Right atrium auricular region (tissue), 2 donors: ENCODE measurements at places on chromosomes 3 and 15. TPM values are rescaled to one million over a fixed set of nuclear protein-coding genes. Genes with fewer than 3 reads are reported as not detected.

DNA sequence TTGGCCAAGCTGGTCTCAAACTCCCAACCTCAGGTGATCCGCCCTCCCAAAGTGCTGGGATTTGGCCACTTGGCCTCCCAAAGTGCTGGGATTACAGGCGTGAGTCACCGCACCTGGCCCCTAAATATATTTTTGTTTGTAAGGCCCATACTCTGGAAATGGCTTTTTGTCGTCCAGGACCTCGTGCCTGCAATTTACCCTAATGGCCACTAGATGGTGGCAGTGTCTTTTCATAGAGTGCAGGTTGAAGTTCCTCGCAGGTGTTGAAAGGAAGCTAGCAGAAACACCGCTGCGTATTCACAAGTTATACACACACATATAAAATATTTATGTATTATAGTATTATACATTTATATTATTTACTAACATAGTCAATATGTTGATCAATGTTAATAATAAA, 97.2 kb downstream of the LRTM1 start:
- H3K4me3 ChIP-seq, result no peak overlapping the region
- no peak overlapping the region for H3K27ac ChIP-seq
- no peak for DNase-seq

DNA sequence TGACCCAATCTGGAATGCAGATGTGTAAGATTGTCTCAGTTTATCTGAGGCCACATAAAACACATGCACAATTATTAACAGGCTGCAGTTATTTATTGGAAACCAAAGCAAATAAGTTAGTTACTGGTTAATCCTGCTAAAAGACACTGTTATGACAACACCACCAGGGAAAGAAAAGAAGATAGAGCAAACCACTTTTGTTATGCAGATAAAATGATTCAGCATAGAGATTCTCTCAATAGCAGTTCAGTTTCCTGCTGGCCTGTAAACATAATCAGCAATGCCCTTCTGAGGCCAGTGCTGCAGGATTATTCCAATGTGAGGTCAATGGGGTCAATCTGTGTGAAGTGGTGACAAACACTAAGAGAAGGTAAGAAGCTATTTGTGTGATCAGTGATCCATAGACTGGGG, 244.4 kb downstream of the ZBTB20 start:
- no peaks in the 10 kb centered on the region for H3K27me3 ChIP-seq
- H3K27ac ChIP-seq, result peak overlapping the region; percentile 52
- no peak overlapping the region for H3K4me3 ChIP-seq
- H3K4me1 ChIP-seq, result no peaks in the 10 kb centered on the region
- no peak for DNase-seq
- H3K36me3 ChIP-seq, result no peaks in the 10 kb centered on the region

- no peaks in the 10 kb centered on the region for H3K4me1 ChIP-seq
- no peak for DNase-seq
- H3K4me3 ChIP-seq, result no peak overlapping the region
- H3K36me3 ChIP-seq, result no peaks in the 10 kb centered on the region
- no peaks in the 10 kb centered on the region for H3K27me3 ChIP-seq
- no peak overlapping the region for H3K27ac ChIP-seq
These were observed 62.2 kb downstream of the TCAIM start for GRCh38 chr3:44400771-44401170.

The LINGO1 gene
- total RNA-seq, result 9.4 TPM

The HTR3E gene
- total RNA-seq, result not detected

The CKMT1A gene
- 1.9 TPM for total RNA-seq

DNA sequence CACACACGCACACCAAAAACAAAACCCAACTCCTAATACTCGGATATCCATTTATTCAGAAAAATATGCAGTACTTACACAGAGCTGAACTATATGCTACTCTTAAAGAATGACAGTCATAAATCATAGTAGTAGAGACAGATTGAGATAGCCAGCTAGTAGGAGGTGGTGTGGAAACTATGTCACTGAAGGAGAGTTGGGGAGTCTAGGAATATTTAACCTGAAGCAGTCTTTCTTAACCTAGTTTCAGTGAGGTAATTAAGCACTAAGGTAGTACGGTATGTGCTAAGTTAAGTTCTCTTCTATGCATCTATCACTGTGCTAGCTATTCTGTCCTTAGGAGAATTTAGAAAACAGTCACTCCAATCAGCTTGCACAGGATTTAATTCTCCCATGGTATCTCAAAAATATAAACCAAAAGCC, 54.2 kb downstream of the ANKRD28 start:
- H3K36me3 ChIP-seq, result no peaks in the 10 kb centered on the region
- no peak overlapping the region for H3K27ac ChIP-seq
- no peaks in the 10 kb centered on the region for H3K4me1 ChIP-seq
- no peak overlapping the region for H3K4me3 ChIP-seq
- H3K27me3 ChIP-seq, result no peaks in the 10 kb centered on the region
- no peak for DNase-seq

DNA sequence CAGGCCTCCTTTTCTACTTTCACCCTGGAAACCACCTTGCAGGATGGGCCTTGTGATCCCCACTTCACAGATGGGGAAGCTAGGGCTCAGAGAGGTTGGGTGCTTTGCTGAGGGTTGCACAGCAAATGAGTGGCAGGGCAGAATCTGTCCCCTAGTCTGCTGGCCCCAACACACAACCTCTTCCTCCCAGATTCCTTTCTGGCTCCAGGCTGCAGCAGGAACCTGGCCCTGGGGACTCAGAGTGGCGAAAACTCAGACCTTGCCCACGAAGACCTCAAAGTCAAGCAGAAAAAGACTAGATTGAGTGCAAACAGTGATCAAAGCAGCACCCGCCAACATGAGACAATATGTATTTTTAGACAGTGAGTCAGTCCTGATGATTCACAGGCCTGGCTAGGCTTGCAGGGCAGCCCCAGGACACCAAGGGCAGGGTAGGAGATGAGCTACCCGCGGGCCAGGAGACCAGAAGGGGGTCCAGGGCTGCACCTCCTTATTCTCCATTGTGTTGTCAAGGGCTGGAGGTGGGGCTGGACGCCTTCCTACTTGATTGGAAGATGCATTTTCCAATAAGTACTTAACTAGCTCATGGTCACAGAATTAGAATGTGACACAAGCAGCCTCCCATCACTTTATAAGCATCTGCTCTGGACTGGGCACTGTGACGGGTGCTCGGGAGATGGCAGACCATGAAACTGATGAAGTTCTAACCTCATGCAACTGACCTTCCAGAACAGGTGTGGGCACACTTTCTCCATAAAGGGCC, 23.9 kb downstream of the GOLGA6L2 start:
- H3K4me1 ChIP-seq, result no peaks in the 10 kb centered on the region
- H3K36me3 ChIP-seq, result no peaks in the 10 kb centered on the region
- DNase-seq, result no peak
- peak overlapping the region; percentile 69 for H3K27ac ChIP-seq
- no peaks in the 10 kb centered on the region for H3K27me3 ChIP-seq

- H3K4me1 ChIP-seq, result no peaks in the 10 kb centered on the region
- H3K36me3 ChIP-seq, result peaks cover 16% of the 10 kb centered on the region
- no peak for DNase-seq
- H3K27ac ChIP-seq, result peak overlapping the region; percentile 52
- H3K4me3 ChIP-seq, result no peak overlapping the region
These were observed 64.0 kb downstream of the LYSMD4 start for GRCh38 chr15:99669250-99669649.

The NME9 gene
- total RNA-seq, result not detected

- H3K27me3 ChIP-seq, result no peaks in the 10 kb centered on the region
- DNase-seq, result no peak
- no peak overlapping the region for H3K4me3 ChIP-seq
- H3K4me1 ChIP-seq, result no peaks in the 10 kb centered on the region
- no peaks in the 10 kb centered on the region for H3K36me3 ChIP-seq
These were observed 101.2 kb downstream of the SCN11A start for GRCh38 chr3:38950581-38950980.

- H3K27ac ChIP-seq, result peak overlapping the region; percentile 26
- no peak for DNase-seq
- no peaks in the 10 kb centered on the region for H3K27me3 ChIP-seq
- H3K36me3 ChIP-seq, result no peaks in the 10 kb centered on the region
These were observed 15.4 kb upstream of the FGD5 start for GRCh38 chr3:14803101-14803980.

DNA sequence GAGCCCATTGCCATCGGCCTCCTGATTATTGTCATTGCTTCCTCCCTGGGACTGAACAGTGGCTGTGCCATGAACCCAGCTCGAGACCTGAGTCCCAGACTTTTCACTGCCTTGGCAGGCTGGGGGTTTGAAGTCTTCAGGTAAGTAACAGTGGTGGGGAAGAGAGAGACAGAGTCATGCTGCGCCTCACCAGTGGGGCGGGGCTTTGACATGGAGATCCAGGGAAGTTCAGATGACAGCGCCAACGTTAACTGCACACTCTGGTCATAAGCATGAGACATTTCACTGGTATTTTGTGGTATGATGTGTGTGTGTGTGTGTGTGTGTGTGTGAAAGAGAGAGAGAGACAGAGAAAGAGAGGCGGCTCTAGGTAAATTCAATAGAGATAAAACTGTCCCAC, 41.0 kb downstream of the AQP9 start:
- no peaks in the 10 kb centered on the region for H3K36me3 ChIP-seq
- no peaks in the 10 kb centered on the region for H3K27me3 ChIP-seq
- no peak overlapping the region for H3K27ac ChIP-seq
- no peak for DNase-seq
- no peaks in the 10 kb centered on the region for H3K4me1 ChIP-seq

- H3K4me3 ChIP-seq, result no peak overlapping the region
- H3K36me3 ChIP-seq, result no peaks in the 10 kb centered on the region
- H3K4me1 ChIP-seq, result no peaks in the 10 kb centered on the region
- no peak overlapping the region for H3K27ac ChIP-seq
- no peaks in the 10 kb centered on the region for H3K27me3 ChIP-seq
These were observed 8.4 kb downstream of the ARL6 start for GRCh38 chr3:97772926-97773325.

DNA sequence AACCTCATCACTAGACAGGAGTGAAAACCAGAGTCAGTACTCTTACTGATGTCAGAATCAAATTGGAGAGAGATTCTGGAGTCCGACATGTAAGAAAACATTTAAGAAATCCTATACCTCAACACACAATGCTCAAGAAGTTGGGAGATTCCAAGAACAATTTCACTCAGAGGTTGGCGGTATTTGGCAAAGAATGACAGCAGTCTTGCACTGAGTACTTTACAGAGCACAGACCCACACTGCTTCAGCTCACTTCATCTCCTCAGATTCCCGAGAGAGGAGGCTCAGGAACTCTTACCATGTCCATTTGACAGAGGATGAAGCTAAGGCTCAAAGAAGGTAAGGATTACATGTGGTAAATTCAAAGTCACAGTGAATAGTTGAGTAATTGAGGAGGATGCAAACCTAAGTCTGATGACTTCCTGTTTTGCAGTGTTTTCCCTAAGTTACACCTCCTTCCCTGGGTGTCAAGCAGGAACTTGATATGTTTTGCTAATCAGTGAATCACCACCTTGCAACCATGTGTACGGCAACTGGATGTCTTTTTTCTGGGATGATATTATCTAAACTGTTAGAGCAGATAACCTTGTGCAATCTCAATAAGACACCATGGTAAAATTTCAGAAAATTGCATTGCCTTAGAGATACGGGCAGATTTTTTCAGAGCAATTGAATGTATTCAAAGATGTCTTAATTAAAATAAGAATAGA, 61.3 kb upstream of the MME start:
- H3K4me1 ChIP-seq, result no peaks in the 10 kb centered on the region
- H3K4me3 ChIP-seq, result no peak overlapping the region
- no peaks in the 10 kb centered on the region for H3K27me3 ChIP-seq
- no peaks in the 10 kb centered on the region for H3K36me3 ChIP-seq
- no peak for DNase-seq

- H3K27me3 ChIP-seq, result peaks cover 10% of the 10 kb centered on the region
- peak overlapping the region; percentile 56 for H3K4me3 ChIP-seq
- no peaks in the 10 kb centered on the region for H3K4me1 ChIP-seq
- no peak for DNase-seq
These were observed 535 bp downstream of the C2CD4B start for GRCh38 chr15:62164396-62165103.

The RTP1 gene
- not detected for total RNA-seq

DNA sequence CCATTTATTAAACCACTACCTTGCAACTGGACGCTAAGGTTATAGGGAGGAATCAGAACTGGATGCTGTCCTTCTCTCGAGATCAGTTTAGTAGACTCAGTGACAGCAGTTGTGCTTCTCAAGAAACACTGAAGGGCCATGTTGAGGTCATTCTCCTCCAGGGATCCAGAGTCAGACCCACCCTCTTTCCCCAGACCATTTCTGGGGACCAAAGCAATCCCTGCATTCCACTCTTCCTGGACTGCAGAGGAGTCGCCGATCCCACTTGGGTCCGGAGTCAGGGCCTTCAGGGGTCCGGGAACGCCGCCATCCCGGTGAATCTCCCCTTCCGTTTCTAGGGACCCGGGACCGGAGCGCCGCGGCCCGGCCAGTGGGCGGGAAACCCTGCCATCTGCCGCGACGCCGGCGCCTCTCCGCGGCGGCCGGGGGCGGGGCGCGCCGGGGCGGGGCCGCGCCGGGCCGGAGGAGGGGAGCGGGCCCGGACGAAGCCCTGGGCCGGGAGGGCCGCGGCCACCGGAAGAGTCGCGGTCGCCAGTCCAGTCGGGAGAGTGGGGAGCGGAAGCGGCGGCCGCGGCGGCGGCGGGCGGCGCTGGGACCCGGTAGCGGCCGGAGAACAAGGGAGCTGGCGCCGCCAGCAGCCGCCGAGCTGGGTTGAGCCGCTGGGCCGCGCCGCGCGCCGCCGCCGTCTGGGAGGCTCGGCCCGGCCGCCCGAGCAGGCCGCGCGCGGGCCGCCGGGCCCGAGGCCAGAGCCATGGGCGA, at the start of gene DVL3:
Gene DVL3, plus strand, starts transcription at position 493 of the 759 bp plus-strand sequence. Its CDS starts 259 bp downstream, at position 752.
- H3K4me3 ChIP-seq, result peak within 1 kb of the TSS; percentile 79
- H3K27me3 ChIP-seq, result no peaks in the 10 kb centered on the region
- no peaks in the 10 kb centered on the region for H3K36me3 ChIP-seq
- DNase-seq, result no peak

The TBC1D21 gene
- total RNA-seq, result not detected

DNA sequence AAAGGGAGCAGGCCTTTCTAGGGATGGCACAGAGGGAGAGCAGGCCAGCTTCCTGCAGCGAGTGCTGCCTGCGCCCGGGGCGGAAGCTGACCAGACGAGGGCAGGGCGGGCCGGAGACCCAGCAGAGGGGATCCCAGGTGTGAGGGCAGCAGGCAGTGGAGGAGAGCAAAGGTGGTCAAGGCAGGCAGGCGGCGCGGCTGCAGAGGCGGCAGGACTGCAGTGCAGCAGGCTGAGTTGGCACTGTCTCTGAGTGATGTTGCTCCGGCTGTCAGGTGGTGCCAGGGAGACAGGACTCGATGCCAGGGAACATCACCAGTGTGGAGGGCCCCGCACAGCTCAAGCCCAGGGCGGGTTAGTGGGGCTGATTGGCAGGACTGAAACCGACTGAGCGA, 22.3 kb upstream of the PLXNA1 start:
- H3K27ac ChIP-seq, result peak overlapping the region; percentile 56
- no peaks in the 10 kb centered on the region for H3K36me3 ChIP-seq
- peaks cover 27% of the 10 kb centered on the region for H3K4me1 ChIP-seq
- no peak overlapping the region for H3K4me3 ChIP-seq
- no peak for DNase-seq

The CKMT1B gene
- total RNA-seq, result 4.6 TPM

The MYRIP gene
- total RNA-seq, result 4.2 TPM

- no peak for DNase-seq
- no peaks in the 10 kb centered on the region for H3K36me3 ChIP-seq
- H3K4me1 ChIP-seq, result no peaks in the 10 kb centered on the region
- no peaks in the 10 kb centered on the region for H3K27me3 ChIP-seq
- peak overlapping the region; percentile 75 for H3K4me3 ChIP-seq
These were observed 1.3 kb downstream of the STAG1 start for GRCh38 chr3:136750897-136751315.

- H3K4me1 ChIP-seq, result no peaks in the 10 kb centered on the region
- H3K27ac ChIP-seq, result no peak overlapping the region
- no peaks in the 10 kb centered on the region for H3K27me3 ChIP-seq
- no peaks in the 10 kb centered on the region for H3K36me3 ChIP-seq
- no peak for DNase-seq
These were observed 19.4 kb downstream of the ANKRD28 start for GRCh38 chr3:15778332-15778858.
